ENCODE measurements at places on chromosomes 13 and 19.

GRCh38 chr13:98490195-98490836 lies 86.6 kb downstream of the STK24 start:
- DNase-seq: no peak

- DNase-seq: peak; percentile 72
Measured at GRCh38 chr19:51440846-51441409, 17.3 kb downstream of the SIGLEC8 start.

DNA sequence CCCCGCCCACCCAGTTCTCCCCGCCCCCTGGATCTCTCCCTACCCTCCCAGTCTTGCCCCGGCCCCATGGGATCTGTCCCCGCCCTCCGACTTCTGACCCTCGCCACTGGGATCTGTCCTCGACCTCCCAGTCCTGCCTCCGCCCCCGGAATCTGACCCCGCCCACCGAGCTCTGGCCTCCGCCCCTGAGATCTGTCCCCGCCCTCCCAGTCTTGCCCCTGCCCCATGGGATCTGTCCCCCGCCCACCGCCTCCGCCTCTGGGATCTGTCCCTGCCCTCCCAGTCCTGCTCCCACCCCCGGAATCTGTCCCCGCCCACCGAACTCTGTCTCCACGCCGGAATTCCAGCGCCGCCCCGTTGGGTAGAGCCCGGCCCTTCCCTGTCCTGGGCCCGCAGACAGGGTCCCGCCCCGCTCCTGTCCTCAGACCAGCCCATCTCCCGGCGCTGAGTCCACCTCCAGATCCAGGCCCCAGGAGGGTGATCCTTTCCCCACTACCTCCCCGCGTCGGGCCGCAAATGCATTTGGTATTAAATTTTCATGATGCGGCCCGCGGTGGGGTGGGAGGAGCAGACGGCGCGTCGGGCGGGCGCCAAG lies 1.5 kb upstream of the SLC17A7 start:
- peak; percentile 91 for DNase-seq

- no peak for DNase-seq
Measured at GRCh38 chr13:111512707-111513106, 192.3 kb downstream of the TEX29 start.

GRCh38 chr19:42270346-42271044 lies 1.4 kb downstream of the CIC start:
- peak; percentile 40 for DNase-seq

Measured in GDM1 (cell line).